Glomerular endothelial cell (primary cell): ENCODE measurements at places on chromosomes 1 and 21. TPM values are rescaled to one million over a fixed set of nuclear protein-coding genes. Genes with fewer than 3 reads are reported as not detected.

DNA sequence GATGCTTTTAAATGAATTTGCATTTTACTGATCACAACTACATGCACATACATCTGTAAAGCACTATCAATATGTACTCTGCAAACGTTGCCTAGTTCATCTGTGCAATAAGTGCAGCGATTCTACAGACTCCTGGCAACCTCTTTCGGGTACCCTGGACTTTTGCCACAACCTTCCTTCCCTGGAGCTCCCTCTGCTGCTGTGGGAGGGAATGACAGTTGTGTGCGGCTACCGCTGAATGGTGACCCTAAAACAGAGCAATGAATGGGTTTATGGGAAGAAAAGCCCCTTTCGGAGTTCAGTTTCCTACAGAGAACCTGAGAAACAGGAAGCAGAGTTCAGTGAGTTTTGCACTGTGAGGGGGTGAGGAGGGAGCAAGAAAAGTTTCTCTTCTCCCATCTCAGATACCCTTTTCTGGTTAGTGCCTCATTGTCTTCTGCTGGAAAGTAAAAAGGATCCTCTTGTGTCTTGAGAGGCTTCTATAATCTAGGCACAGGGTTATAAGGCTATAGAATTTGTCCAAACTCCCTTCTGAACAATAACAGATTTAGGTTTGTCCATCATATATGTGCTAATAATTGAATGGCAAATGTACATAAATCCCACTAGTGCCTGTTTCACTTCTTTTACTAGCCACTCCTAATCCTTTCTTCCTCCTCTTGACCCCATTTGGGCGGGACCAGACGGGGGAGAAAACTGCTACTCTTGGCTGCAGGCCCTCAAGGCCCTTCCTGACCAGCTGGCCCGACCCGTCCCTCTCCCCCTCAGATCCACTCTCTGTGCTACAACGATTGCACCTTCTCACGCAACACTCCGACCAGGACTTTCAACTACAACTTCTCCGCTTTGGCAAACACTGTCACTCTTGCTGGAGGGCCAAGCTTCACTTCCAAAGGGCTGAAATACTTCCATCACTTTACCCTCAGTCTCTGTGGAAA lies 19.8 kb upstream of the SARS1 start:
- no peak for DNase-seq

- no peak for DNase-seq
These were observed 87.3 kb upstream of the TLR5 start for GRCh38 chr1:223230161-223230881.

The ATP6V1G3 gene
- total RNA-seq: not detected in 2 replicates

GRCh38 chr1:48889082-48889481 lies 112.4 kb upstream of the BEND5 start:
- no peak for DNase-seq

DNA sequence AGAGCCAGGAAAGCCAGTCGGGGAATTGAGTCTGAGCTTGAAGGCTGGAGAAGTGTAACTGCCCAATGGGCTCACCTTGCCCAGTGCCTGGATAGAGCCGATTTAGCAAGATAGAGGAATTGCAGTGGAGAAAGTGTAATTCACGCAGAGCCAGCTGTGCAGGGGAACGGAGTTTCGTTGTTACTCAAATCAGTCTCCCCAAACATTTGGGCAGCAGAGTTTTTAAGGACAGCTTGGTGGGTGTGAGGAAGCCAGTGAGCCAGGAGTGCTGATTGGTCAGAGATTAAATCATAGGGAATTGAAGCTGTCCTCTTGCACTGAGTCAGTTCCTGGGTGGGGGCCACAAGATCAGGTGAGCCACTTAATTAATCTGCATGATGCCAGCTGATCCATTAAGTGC lies 28.4 kb upstream of the NLRP3 start:
- no peak for DNase-seq
